HT1080 (cell line): ENCODE measurements at places on chromosomes 3 and 15.
A peak's percentile ranks its signal among the peaks of the same experiment; 100 is the strongest.

GRCh38 chr3:120198305-120198878, 86.6 kb downstream of the GPR156 start:
- DNase-seq: peak; percentile 75

DNA sequence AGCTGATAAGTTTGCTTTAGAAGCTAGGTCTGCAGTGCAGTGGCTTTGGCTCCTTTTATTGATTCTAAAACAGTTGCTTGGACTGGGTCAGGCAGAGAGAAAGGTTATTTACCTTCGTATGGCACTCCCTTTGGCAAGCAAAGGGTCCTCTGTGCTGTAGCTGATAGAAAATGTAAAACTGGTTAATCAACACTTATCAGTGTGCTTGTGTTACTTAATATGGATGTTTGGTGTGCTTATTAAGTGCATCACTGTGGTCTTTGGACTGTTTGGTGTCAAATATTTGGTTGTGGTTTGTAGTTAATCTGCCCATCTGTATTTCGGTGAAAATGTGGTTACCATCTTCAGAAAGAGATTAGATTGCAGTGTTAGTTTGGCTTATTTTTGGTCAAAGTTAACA, 16.0 kb downstream of the UBE2E2 start:
- DNase-seq: no peak

GRCh38 chr3:81723732-81724313, 37.6 kb downstream of the GBE1 start:
- peak; percentile 47 for DNase-seq

DNA sequence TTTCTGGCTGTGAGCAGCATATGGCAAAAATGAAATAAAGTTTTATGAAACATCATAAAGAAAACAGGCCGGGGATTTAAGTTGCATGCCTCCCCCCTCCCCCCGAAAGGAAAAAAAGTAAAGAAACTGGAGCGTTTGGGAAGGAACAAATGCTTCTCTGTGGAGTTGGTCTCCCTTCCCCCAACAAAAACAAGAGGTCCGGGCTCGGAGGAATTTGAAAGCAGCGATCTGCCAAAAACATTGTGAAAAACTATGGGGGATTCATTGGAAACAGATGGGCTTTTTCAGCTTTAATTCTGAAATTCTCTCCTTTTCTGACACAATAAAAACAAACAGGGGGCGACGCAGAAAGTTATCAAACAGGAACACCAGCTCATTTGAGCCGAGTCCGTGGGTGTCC, 17.0 kb downstream of the RGMA start:
- no peak for DNase-seq

GRCh38 chr15:23446215-23447106, 582 bp downstream of the GOLGA6L2 start:
- DNase-seq: no peak
